ENCODE measurements at places on chromosomes 1 and 21.

- DNase-seq = no peak
Observed at GRCh38 chr21:32523988-32524719, 61.2 kb downstream of the TCP10L start.

DNA sequence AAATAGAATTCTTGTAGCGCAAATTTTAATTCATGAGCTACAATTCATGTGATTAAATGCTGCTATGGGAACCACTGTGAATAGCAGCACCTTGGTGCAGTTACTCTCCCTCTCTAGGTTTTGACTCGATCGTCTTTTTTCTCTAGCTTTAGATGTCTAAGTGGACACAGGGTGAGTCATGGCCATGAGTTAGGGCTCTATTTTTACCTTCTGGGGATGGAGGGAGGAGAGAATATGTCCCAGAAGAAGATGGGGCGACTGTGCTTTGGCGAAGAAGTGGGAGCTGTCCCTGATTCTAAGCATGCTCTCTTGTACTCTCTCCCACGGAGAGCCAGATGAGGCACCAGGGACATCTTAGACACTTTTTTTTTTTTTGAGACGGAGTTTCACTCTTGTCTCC, 1.6 kb upstream of the OR2B11 start:
- DNase-seq = no peak

GRCh38 chr1:87151500-87152421, 176.9 kb upstream of the LMO4 start:
- DNase-seq = no peak

- no peak for DNase-seq
Observed at GRCh38 chr1:59556802-59557548, 257.8 kb upstream of the HOOK1 start.

DNA sequence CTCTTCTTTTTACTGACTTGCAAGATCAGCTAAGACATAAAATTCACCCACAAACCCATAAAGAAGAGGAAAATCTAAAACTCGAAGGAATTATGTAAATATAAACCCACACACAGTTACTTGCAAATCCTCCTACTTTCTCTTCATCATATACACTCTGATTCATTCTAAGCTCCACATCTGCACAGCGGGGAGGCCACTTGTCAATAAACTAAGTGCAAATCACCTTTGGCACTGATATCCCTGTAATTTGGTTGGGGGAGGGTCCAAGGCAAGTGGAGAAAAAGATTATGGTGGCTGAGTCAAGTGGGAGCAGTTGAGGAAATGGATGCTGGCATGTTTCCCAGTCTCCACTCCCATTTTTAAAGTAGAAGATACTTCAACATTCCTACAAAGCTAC, 596.5 kb downstream of the MATN1 start:
- DNase-seq = no peak

GRCh38 chr1:55632906-55633305, 417.7 kb upstream of the USP24 start:
- no peak for DNase-seq

DNA sequence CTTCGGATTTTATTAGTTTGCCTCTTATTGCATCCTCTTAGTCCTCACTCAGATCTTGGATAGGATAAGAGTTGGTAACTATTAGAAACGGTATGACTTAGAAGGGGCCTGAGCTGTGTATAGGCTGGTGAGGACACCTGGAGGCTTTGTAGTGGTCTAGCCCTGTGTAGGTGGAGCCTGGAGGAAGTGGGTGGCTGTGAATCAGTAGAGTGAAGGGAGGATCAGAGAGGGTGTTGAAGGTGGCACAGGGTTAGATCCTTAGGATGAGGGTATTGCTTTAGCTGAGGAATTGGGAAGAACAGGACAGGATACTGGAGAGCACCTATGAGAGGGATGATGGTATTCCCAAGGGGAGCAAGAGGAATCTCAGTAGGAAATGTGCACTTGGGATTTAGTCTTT, 5.7 kb downstream of the VANGL1 start:
- no peak for DNase-seq

- DNase-seq = no peak
Observed at GRCh38 chr1:77538956-77539518, 143.4 kb downstream of the ZZZ3 start.

DNA sequence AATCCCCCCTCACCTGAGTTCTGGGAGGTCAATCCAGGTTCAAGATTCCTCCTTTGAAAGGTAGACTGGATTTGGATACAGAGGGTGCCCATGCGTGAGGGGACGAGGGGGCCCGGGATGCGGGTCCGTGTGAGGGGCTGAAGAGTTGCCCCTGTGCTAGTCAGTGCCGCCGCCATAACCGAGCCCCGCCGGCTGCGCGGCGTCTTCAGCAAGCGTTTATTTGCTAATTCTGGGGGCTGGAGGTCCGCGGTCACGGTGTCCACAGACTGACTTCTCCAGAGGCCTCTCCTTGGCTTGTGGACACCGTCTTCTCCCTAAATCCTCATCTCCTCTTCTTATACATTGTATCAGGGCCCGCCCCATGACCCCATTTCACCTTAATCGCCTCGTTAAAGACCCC, 20.9 kb upstream of the SAMD11 start:
- no peak for DNase-seq
